ENCODE measurements at places on chromosomes 12 and 14.

- no peak for DNase-seq
These were observed 63.8 kb downstream of the FAR2 start for GRCh38 chr12:29212682-29213403.

DNA sequence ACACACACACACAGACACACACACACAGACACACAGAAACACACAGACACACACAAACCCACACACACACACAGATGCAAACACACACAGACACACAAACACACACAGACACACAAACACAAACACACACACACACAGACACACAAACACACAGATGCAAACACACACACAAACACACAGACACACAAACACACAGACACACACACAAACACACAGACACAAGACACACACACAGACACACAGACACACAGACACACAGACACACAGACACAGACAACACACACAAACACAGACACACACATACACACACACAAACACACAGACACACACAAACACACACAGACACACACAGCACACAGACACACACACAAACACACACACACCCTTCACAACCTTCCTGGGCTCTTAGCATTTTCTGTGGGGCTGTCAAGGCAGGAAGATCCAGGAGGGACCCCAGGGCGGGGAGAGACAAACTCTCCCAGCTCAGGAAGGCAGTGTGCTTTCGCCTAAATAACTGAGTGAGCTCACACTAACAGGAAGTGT, 24.2 kb upstream of the INF2 start:
- DNase-seq = no peak

DNA sequence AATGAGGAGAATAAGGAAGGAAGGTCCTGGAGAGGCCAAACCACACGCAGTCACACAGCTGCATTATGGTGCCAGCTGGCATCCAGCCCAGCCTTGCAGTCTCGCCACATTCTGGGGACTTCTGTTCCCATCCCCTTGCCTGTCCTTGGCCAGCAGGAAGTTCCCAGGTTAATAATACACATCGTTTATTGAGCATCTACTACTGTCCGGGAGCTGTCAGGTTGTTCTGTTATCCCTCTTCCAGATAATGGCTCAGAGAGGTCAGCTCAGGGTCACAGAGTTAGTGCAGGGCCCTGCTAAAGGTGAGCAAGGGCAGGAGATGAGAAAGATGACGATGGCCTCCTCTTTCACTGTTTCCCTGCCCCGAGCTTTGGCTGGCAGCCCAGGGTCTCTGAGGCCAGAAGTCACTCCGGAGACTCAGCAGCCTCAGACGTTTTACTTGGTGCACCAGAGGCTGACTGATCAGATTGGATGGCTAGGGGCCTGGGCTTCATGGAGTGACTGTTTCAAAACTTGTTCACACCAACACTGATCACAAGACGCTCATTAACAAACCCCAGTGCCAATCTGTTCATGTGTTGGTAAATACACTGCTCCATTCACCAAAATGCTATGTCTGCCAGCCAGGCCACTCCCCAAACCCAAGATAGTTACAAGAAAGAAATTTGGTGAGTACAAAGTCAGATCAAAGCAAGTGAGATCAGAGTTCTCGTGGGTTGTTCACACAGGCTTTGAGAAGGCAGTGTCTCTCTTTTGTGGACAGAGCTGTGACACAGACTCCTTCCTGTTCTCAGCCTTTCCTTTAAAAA, 79.2 kb downstream of the B4GALNT3 start:
- no peak for DNase-seq

DNA sequence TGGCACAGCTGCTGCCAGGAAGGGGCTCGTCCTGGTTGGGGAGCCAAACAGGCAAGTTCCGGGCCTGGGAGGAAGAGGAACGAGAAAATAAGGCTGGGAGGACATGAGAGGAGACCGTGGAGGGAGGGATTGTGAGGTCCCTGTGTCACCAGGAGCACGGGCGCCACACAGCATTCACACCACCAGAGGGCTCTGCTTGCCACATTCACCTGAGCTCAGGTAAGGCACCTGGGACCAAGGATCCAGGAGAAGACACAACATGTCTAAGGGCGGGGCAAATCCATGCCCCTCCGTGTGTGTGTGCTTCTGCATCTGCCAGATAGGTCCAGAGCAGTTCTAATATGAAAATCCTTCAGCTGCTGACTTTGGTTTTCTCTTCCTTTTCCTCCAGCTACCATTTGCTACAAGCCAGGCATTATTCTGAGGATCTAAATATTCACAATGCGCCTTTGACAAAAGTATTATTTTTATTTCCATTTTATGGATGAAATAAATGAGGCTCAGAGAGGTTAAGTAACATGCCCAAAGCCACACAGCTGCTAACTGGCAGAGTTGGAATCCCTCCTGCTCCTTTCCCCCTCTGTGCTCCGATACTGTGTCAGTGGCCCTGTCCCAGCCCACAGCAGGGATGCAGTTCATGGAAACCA, 14.6 kb downstream of the RAPGEF3 start:
- DNase-seq = peak; percentile 67

DNA sequence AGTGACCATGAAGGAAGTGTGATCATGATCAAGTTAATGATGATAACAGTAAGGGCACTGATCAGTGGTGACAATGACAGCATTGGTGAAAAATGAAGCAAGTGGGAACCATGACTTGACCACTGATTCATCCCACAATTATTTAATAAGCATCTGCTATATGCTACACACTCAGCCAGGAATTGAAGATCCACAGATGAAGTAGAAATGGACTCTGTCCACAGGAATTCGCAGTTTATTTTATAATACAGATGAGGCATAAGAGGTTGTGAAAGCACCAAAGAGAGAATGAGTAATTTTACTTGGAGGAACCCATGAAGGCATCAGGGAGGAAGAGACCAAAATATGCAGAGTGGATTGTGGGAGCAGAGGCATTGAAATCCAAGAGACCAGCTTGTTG, 33.8 kb upstream of the SMUG1 start:
- no peak for DNase-seq

GRCh38 chr14:102277874-102278630, 26.9 kb downstream of the MOK start:
- no peak for DNase-seq

DNA sequence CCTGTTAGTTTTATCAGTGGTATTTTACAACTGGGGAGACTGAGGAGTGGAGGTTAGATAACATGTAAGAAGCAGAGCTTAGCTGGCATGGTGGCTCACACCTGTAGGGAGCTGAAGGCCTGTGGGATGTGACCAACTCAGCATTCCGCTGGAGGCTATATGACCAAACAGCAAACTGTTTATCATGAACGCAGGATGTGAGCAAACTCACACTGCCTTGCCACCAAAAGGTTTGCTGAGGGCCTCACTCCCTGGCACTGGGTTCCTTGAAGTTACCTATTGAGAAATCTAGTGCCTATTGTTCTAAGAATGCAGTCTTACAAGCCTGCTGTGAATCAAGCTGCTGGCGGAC, 23.4 kb downstream of the JKAMP start:
- DNase-seq = no peak

DNA sequence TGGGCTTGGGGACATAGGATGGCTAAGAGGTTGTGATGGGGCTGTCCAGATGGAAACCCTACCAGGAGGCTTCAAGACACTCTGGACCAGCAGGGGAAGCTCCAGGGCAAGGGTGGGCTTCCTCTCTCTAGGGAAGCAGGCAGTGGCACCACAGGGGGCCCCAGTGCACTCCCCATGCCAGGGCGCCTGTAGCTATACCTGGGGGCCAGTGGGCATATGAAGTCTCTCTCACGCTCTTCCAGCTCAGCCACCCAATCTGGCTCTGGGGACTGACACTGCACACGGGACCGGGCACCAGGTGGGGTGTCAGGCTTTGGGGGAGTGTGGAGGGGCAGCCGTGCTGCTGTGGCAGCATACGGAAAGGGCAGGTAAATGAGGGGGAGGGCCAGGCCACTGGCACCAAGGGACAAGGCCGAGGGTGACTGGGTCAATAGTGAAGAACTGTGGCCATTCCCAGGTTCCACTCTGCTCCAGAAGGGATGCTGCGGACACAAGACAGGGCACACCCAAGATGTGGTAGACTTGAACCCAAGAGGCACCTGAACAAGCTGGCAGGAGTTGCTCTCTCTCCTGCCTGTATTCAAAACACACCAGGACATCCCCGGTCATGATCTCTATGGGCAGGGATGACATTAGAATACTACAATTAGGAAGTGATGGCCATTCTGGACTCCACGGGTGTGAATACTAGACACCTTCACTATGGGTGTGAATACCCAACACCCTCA, 27.5 kb downstream of the RFLNA start:
- no peak for DNase-seq

DNA sequence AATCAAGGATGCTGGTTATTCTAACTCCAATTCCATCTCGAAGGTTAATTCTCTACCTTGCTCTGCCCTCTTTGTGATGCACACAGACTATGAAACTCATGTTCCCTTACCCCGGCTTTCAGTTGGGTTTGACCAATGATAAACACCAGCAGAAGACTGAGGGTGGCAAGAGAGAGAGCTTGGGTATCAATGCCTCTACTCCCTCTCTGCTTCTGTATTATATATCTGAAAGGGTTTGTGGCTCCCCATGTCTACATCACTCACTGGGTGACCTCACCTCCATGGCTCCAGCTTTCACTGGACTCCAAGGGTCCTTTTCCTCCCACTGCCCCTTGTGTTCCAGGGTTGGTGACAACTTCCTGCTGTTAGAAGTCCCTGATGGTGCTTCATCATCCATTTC, 659.0 kb upstream of the TBX3 start:
- no peak for DNase-seq

DNA sequence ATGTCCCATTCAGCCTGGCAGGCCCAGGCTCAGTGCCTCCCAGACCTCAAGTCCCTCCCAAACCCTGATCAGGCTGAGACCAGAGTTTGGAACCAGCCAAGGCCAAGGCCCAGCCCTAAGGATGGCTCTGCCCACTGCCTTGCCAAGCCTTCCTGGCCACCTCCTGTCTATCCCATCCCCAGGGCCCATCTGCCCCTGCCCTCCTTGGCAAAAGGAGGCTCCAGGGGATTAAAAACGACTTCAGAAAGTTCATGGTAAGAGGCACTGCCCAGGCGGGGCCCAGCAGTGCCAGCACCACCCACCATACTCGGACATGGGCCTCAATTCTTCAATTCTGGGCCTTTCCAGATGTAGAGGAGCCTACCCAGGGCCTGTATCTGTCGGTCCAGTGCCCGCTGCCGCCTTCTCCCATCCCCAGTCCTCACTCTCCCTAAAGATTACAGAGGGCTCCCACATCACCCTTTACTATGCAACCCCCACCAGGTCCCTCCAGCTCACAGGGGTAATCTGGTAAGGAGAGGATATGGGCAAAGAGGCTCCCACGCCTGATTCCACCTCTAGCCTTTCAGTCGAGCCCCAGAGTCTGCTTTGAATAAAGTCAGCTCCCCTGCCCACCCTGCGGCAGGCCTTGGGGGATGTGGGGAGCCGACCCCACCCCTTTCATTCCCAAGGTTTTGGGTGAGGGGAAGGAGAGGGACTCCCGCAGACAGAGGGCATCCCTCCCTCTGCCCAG, 932 bp downstream of the ADCY6 start:
- no peak for DNase-seq

- DNase-seq = no peak
These were observed 13.0 kb downstream of the SERPINA11 start for GRCh38 chr14:94439453-94440057.

DNA sequence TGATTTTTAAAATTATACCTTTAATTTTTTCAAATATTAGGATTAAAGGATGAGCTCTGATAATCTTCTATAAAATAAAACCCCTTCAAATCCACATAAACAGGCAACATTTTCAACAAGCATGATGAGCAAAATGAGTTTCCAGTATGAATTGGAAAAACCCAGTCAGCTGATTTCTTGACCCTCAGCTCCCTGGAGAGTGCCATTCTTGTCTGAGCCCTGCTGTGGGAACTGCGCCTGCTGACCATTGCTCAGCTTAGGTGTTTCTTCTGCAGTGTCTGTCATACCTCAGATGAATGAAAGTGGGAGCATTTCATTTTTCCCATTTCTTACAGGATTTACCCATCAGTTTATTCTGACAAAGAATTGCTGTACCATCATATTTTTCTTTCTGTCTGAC, 27.6 kb downstream of the MAPKAPK5 start:
- DNase-seq = no peak
